ENCODE measurements at places on chromosomes 5 and 9. TPM values are rescaled to one million over a fixed set of nuclear protein-coding genes. Genes with fewer than 3 reads are reported as not detected.

FAM200C gene
- total RNA-seq, result 3.7 TPM

DNAH5 gene
- total RNA-seq, result 0.05 TPM

FBXL7 gene
- total RNA-seq, result not detected

STPG3 gene
- total RNA-seq, result not detected

IDNK gene
- total RNA-seq, result 19.7 TPM

FOXD4L4 gene
- 1.2 TPM for total RNA-seq

CDH6 gene
- total RNA-seq, result not detected

GFRA3 gene
- total RNA-seq, result not detected

PTPN3 gene
- total RNA-seq, result 6.3 TPM

KIF4B gene
- not detected for total RNA-seq

SPINK7 gene
- total RNA-seq, result not detected

AGXT2 gene
- not detected for total RNA-seq

OCLN gene
- 9.0 TPM for total RNA-seq

TNFSF8 gene
- not detected for total RNA-seq

BAAT gene
- total RNA-seq, result 0.14 TPM

NDST1 gene
- total RNA-seq, result 68.9 TPM

ADAMTS13 gene
- 6.1 TPM for total RNA-seq

PCDHAC2 gene
- total RNA-seq, result 12.3 TPM

NOXA1 gene
- total RNA-seq, result 8.9 TPM

PAEP gene
- not detected for total RNA-seq

CNTNAP3B gene
- 8.2 TPM for total RNA-seq

HSD17B4 gene
- total RNA-seq, result 169 TPM

C1QTNF2 gene
- total RNA-seq, result not detected

PCDHGA7 gene
- total RNA-seq, result 0.86 TPM

UBLCP1 gene
- 74.4 TPM for total RNA-seq

SSBP2 gene
- total RNA-seq, result 36.0 TPM

SLC25A48 gene
- not detected for total RNA-seq

PCDHGB6 gene
- total RNA-seq, result 1.4 TPM

ADAM19 gene
- 0.47 TPM for total RNA-seq

PRR7 gene
- 15.0 TPM for total RNA-seq

TRIP13 gene
- total RNA-seq, result 21.4 TPM

ARHGEF28 gene
- 27.2 TPM for total RNA-seq

MPDZ gene
- 10.9 TPM for total RNA-seq

SYK gene
- 6.7 TPM for total RNA-seq
